NCI-H1417 treated with DMSO at 0.1 percent for 48 hours (cell line): ENCODE measurements at places on chromosomes 4 and X.

DNA sequence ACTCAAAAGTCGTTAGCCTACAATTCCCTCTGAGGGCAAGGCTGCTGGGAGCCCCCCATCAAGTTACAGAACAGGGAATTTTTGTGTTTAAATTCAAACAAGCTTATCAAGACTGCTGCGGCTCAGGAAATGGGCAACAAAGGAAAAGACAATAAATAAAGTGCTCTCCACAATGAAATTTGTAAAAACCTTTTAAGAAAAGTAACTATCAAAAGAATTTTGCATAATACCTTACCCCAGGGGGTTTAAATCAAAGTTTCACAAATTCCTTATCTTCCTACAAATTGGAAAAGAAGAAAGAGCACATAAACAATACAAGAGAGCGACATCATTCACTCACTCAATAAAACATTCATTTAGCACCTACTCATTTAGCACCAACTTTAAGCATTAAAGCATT lies 97.9 kb upstream of the CCDC160 start:
- DNase-seq, result no peak

GRCh38 chr4:74838746-74839370 lies 44.5 kb upstream of the BTC start:
- DNase-seq, result no peak

DNA sequence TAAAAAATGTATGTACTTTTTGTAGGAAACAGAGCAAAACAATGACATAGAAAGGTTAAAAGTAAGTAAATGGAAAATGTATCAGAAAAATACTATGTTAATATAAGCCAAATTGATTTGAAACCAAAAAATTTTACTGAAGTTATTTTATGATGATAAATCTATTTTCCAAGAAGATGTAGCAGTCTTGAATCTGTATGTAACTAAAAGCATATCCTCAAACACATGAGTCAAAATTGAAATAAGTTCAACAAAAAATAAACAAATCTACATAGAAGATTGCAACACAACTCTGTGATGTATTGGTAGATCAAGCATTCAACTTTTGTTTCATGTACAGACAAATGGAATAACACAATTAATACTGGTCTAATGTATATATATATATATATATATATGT lies 450.0 kb downstream of the SPRY1 start:
- no peak for DNase-seq

DNA sequence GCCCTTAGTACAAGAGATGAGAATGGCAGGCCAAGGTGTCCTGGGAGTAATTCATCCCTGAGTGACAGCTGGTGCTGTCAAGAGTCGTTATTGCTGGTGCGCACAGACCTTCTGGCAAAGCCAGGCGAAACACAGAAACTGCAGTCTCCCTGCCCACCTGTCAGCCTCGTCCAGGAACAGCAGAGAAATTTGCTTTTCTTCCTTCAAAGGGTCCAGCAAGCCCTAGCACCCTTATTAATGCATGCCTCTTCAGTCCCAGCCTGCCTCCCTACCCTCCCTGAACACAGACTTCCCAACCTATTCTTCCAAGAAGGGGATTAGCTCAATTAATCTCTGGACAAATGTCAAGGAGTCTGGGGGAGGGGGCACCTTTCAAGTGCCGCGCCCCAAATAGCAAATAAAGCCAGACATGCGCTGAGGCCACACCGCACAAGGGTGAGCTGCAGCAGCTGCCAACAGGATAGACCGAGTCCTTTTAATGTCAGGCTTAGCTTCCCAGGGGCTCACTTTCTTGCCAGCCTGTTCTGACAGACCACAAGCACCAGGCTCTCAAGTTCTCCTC lies 250.7 kb upstream of the RASGEF1B start:
- DNase-seq, result no peak
